Airway epithelial cell (primary cell): ENCODE measurements at places on chromosomes 11 and 22. TPM values are rescaled to one million over a fixed set of nuclear protein-coding genes. Genes with fewer than 3 reads are reported as not detected.

The C11orf87 gene
- 0.09 and 0.14 TPM in 2 replicates for total RNA-seq

The SCGB1C1 gene
- total RNA-seq: not detected in 2 replicates

The NRXN2 gene
- not detected in 2 replicates for total RNA-seq

The GGTLC2 gene
- total RNA-seq: not detected in 2 replicates

The ROM1 gene
- 1.7 and 3.5 TPM in 2 replicates for total RNA-seq

The KCNJ1 gene
- total RNA-seq: 0.07 and 0.33 TPM in 2 replicates
